ENCODE measurements at places on chromosomes 13 and 19. TPM values are rescaled to one million over a fixed set of nuclear protein-coding genes. Genes with fewer than 3 reads are reported as not detected.

Gene FGF9
- 1.5 TPM for total RNA-seq

Gene ALOX5AP
- total RNA-seq: 10.7 TPM

DNA sequence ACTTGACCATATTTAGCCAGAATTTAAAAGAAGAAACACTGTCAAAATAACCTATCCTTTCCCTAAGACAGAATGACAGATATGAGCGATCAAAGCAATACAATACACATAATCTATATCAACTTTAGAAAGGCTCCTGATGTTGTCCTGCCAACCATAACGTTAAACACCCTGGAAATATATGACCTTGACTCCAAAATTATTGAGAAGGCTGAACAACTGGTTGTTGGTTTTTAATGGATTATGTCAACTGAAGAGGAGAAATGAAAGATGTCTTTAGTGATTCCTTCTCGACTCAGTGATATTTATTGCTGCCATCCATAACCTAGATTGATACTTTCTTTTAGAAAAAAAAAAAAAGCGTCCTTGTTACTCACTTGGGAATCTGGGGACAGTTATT, 957.2 kb downstream of the SLITRK1 start:
- DNase-seq: no peak

Gene C19orf85
- not detected for total RNA-seq

DNA sequence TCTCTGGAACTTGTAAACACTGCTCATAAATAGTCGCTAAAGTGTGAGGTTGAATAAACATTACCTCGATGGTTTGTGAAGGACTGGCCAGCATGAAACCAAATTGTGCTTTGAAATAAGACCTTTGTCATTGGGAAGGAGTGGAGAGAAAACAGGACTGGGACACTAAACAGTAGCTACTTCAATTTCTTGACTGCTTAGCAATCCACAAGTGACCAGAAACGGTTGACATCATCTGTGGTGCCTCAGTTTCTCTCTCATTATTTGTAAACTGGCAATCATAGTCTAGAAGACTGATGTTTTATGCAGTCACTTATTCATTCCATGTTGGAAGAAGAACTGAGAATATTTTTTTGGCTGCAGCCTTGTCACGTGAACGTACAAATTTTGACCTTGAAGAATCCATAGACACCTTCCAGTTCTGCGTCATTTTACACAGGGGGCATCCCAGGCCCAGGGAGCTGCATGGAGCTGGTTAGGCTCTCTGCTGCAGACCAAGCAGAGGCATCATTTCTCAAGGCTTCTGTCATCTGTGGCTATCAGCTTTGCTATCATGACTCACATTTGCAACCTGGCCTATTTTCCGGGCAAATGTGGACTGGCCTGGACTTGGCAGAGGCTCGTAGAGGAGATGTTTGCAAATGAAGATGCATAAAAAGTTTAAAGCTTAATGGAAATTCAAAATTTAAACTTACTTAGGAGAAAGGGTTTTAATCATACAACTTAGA, 391.8 kb downstream of the FGF9 start:
- DNase-seq: no peak

DNA sequence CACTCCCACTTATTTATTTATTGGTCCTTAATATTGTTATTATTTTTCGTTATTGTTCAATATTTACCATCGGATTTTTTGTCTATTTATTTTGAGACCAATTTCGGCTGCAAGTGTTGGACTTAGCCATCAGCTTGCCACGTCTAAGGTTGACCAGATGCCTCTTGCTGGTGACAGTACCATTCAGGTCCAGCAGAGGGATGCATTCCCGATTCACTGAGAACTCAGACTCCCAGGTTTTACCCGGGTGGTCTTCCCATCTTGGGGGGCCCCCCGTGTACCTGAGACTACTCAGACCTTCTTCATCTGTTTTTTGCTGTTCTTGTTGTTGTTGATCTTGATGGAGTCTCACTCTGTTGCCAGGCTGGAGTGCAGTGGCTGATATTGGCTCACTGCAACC, 1435.2 kb downstream of the UQCRFS1 start:
- no peak for DNase-seq

- DNase-seq: no peak
Observed at GRCh38 chr13:89843621-89844020, 1503.9 kb upstream of the MIR17HG start.

GRCh38 chr19:310781-311496, 19.7 kb upstream of the PLPP2 start:
- DNase-seq: peak; percentile 38

Gene PCDH9
- 19.0 TPM for total RNA-seq

- no peak for DNase-seq
Observed at GRCh38 chr13:27933118-27933517, 13.3 kb downstream of the PDX1 start.

DNA sequence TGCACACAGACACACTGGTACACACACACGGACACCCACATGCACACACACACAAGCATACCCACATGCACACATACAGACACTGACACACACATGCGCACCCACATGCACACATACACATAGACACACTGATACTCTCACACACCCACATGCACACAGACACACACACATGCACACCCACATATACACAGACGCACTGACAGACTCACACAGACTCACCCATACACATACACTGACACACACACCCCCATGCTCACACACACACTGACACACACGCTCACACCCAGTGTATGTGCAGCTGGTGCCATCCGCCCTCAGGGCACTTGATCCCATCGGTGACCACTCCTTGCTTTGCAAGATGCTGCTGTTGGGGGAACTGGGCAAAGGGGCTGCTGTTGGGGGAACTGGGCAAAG, 9.7 kb upstream of the RASA3 start:
- no peak for DNase-seq

DNA sequence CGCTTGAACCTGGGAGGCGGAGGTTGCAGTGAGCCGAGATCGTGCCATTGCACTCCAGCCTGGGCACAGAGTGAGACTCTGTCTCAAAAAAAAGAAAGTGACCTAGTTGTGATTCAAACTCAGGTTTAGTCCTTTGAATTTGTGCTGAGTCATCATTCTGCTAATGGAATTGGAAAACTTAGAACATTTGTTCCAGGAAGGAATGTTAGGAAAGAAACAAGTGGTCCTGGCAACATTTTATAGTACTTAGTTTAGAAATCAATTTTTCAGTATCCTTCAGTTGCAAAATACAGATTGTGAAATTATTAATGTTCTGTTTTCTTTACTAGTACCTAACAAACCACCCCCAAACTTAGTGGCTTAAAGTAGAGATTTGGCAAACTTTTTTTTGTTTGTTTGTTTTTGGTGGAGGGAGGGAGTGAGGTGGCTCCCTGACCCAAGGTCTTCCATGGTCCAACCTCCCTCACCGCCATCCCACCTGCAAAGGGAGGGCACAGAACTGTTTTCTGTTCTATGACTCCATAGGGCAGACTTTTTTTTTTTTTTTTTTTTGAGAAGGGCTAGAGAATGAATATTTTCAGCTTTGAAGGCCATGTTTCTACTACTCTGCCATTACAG, 9.2 kb upstream of the SULT2A1 start:
- DNase-seq: no peak

Gene JAK3
- 16.8 TPM for total RNA-seq
